ENCODE measurements at places on chromosomes 11 and 22.

- no peak for DNase-seq
Measured at GRCh38 chr11:60753309-60753708, 3.4 kb upstream of the MS4A15 start.

GRCh38 chr11:130037881-130038585, 31.7 kb upstream of the APLP2 start:
- no peak for DNase-seq

DNA sequence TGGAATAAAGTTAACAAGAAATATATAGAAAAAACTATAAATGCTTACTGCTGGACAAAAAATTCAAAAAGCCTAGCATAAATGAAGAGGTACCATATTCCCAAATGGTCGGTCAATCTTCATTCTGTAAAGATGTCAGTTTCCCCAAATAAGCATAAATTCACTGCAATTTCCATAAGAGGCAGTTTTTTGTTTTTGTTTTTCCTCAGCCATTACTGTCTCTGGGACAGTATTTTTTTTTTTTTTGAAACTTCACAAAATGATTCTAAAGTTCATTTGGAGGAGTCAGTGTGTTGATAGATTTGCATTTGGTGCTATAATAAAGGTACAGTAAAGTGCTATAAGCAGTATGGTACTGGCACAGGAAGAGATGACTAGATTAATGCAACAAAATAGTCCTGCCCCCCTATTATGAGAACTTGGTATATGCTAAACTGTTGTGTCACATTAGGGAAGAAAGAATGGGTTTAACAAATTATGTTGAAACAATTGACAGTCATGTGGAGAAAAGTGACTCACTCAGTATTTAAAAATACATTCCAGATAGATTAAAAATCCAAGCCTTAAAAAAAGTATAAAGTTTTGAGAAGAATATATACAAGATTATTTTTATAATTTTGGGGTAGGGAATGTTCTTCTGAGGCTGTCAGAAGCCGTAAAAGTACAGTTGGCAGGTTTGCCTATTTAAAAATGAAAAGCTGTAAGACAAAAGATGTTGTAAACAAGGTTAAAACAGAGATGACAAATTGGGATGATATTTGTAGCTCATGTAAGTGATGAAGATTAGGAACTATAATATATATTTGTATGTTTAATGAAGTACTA, 2.6 kb upstream of the FTH1 start:
- no peak for DNase-seq

DNA sequence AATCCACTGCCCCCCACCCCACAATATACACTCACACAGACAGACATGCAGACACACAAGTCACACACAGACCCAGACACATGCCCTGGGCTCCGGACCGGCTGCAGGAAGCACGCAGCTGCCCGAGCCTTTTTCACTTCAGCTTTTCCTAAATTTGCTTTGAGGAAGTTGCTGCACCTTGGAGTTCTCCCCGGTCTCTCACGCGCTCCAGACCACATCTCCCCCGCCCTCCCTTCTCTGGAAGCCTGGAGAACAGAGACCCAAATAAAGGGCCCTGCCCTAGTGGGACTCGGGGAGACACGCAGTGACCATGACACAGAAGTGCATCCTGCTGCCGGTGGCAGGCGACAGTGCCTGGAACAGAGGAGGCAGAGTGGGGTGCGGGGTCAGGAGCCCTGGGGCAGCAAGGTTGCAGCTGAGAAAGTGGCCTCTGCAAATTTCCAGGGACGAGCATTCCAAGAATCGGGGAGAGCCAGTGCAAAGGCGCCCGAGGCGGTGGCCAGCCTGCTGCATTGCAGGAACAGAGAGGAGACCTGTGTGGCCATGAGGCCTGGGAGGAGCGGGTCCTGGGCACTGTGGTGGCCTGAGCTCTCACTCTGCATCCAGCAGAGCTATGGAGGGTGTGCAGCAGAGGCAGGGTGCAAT, 19.1 kb downstream of the RPL3 start:
- no peak for DNase-seq

- no peak for DNase-seq
Measured at GRCh38 chr11:110564676-110565356, 135.1 kb downstream of the FDX1 start.

DNA sequence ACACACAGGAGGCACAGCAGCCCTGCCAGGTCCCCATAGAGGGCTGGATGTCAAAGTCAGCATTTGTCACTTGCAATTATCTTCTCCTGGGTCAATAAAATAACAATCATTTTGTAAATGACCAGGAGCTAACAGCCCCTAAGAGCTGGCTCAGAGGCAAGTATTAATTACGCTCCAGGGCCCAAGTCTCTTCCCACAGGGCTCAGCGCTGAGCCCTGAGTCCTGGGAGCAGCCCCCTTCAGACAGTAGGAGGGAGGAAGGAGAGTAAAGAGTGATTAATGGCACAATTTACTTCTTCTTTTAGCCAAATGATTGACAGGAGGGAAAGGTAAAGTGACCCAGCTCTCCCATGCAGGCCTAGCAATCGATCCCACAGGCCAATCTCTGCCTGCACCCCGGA, 99.0 kb upstream of the DRD2 start:
- no peak for DNase-seq

- no peak for DNase-seq
Measured at GRCh38 chr11:5274395-5274794, 4.7 kb upstream of the HBE1 start.

DNA sequence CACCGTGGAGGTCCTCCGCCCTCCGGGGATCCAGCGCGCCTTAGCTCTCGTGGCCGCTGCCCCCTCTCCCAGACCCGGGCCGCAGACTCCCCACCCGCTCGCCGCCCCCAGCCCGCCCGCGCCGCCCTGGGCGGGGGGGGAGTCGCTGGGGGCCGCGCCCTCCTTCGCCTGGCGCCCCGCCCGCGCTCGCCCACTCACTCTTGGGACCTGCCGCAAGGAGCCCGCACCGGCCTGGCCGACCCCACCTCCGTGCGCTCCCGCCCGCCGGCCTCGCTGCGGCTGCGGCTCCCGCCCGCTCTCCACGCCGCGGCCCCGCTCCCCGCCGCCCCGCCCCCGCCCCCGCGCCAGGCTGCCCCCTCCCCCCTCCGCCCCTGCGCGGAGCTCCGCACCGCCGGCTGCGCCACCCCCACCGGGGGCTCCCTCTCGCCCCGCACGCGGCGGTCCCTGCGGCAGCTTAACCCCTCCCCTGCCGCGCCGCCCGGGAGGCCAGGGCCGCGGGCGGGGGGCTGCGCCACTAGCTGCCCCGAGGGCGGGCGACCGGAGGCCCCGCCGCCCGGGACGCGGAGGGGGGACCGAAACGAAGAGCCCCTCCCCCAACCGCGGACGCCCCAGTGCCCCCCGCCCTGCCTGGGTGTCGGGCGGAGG, 724 bp upstream of the RASGRP2 start:
- no peak for DNase-seq

GRCh38 chr11:65777241-65777640, 3.5 kb downstream of the AP5B1 start:
- no peak for DNase-seq

GRCh38 chr11:73156114-73156513, 14.0 kb upstream of the FCHSD2 start:
- DNase-seq: no peak

DNA sequence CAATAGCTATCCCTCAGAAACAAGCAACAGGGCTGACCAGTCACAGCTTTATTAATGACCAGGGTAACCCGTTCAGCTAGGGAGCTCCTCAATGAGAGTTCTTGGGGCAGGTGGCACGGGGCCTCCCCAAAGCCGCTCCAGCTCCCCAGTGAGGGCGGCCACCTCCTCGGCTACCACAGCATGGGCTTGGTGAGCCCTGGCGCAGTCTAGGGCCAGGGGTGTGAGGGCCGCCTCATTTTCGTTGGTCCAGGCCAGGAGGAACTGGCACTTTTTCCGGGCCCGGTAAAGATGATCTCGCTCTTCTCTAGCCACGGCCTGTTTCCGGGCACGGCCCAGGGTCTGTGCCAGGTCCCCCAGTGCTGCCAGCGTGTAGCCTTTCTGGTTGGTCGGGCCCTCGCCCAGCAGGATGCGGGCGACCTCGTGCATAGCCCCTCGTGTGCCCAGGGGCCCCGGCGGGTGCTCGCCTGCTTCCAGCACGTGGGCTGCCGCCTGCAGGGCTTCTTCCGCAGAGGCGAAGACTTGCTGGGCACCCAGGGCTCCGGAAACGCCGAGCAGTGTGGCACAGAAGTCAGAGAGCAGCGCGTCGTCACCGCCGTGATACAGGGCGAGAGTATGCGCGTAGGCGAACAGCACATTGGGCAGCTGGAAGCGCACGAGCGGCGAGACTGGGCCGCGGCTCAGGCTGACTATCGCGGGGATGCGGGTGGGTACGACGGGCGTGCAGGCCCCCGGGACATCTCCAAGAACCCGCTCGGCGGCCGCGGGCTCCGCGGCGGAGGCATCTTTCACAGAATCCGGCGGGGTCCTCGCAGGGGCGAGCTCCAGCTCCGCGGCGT, 913 bp downstream of the ZNHIT2 start:
- DNase-seq: no peak

DNA sequence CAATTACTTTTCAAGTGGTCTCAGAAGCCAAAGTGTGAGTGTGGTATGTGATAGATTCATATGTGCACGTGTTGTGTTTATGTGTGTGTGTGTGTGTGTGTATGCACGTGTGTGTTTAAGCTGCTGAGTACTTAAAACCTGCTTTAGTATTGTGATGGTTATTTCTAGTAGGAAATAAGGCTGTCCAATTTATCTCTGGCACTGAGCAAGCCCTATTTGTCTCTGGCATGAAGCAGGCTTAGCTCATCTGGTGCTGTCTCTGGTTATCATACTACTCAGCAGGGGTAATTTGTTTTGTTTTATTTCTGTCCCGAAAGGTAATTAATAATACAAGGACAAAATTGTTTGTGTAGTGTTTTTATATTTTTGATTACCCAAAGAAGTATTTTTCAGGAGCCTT, 333.7 kb downstream of the FAT3 start:
- no peak for DNase-seq

GRCh38 chr11:75814363-75814676, 690 bp upstream of the UVRAG start:
- no peak for DNase-seq

DNA sequence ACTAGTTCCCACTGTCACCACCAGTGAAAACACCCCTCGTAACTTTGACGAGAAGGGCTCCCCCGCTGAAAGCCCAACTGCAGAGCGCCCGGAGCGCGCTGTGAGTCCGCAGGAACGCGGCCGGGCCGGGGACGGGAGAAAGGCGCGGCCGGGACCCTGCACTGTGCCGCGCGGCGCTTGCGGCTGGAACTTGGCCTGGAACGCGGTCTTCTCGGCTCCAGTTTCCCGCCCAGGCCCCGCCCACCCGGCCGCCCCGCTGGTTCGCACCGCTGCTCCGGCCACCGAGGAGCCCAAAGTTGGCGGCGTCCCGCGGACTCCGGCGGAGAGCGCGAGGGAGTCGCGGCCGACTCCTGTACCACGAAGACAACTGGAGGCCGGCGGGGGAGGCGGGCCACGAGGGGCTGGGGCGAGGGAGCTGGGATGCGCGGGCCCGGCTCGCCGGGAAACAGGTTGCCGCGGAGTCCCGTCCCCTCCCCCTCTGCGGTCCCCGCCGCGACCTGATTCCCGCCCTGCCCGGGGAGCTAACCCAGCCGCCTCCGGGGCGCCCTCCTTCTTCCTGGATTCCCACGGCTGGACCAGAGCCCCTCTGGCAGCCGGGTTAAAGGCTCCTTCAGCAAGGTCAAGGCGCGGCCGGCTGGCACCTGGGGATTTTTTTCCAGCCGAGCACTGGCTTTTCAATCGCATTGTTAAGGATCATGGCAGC, 3.4 kb downstream of the TENM4 start:
- DNase-seq: no peak

DNA sequence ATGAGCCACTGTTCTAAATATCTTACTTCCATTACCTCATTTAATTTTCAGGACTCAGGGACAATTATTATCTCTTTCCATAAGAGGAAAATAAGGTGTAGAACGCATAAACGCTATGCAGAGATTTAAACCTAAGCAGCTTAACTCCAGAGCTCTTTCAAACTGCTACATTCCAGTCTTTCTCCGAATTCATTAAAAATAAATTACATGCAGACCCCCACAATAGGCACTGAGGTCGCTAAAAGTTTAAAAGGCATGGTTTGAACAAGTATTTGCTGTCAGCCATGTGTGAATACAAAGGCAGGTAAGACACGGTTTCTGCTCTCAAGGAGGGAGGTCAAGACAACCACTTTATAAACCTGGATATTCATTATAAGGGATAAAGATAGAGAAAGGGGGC, 983 bp downstream of the NARS2 start:
- no peak for DNase-seq

GRCh38 chr11:112977755-112978154, 16.5 kb downstream of the NCAM1 start:
- DNase-seq: no peak

GRCh38 chr11:111719379-111719778, 46.8 kb downstream of the PPP2R1B start:
- DNase-seq: no peak

DNA sequence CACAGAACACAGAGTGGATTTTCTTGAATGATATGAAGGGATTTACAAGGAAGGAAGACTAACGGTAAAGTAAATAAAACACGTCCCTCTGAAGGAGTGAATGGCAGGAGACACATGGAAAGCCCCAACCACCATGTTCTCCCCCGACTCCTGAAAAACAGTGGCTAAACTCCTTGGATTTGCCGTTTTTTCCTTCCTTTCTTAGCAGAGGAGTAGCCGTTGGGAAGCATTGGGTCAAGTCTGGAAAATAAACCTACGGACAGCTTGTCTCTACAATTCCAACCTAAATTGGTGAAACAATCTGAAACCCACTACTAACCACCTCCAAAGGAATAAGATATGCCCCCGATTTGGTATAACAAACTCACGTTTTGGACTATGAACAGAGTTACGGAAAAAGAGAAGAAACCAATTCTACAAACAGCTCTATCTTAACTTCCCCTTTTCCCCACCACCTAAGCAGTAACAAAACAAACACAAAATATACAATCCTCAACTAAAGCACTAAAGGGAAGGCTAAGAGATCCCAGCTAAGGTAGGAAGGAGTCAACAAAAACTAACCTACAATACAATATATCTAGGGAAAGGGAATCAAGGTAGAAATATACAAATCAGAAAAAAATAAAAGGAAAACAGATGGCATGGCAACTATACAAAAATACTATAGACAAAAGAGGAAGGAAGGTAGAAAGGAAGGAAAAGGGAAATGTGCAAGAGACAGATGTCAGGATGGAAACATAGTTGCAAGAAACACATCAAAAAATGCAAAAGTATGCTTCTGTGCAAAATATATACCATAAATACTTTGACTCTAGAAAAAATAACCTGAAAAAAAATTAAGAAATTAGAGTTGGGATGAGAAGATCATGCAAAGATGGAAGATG, 43.8 kb upstream of the LYVE1 start:
- DNase-seq: no peak

GRCh38 chr11:61071208-61071681, 31.0 kb upstream of the CD5 start:
- DNase-seq: no peak

- no peak for DNase-seq
Measured at GRCh38 chr22:36852056-36852973, 8.5 kb upstream of the NCF4 start.

- no peak for DNase-seq
Measured at GRCh38 chr22:24290459-24290858, 19.8 kb downstream of the SPECC1L start.

- no peak for DNase-seq
Measured at GRCh38 chr11:73578592-73579185, 19.2 kb downstream of the FAM168A start.
